ENCODE measurements at places on chromosomes 6 and 20.
A peak's percentile ranks its signal among the peaks of the same experiment; 100 is the strongest.

DNA sequence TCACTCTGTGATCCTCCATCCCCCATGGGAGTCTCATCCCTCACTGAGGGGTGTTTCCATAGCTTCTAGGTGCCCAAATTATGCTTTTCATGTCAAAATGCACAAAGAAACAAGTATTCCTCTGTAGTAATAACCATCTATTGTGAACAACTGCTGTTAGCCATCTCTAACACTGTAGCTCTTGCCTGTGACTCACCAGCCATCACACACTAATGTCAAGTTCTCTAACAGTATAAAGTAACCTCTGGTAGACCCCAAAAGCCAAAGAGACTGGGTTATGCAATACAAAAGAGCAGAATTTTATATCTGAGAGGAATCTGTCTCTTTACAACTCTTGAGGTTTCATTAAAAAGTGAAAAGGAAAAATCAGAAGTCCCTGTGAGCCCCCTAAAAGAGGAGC is 25.4 kb upstream of the IYD start:
- no peak for DNase-seq

GRCh38 chr20:58054082-58054779 is 174.2 kb downstream of the ANKRD60 start:
- no peak for DNase-seq

DNA sequence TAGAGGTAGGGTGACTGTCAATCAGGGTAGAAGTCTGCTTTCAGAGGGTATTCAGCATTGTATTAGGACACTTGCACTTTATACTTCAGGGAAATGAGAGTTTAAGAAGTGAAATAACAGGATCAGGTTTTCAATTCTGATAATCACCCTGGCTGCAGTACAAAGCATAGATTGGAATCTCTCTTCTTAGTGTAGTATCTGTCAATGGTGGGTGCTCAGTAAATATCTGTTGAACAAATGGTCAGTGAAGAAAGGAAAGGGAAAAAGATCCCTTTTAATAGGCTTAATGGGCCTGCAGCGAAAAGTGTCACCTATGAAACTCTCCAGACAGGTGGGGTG is 18.7 kb downstream of the TUBB2B start:
- DNase-seq: no peak

DNA sequence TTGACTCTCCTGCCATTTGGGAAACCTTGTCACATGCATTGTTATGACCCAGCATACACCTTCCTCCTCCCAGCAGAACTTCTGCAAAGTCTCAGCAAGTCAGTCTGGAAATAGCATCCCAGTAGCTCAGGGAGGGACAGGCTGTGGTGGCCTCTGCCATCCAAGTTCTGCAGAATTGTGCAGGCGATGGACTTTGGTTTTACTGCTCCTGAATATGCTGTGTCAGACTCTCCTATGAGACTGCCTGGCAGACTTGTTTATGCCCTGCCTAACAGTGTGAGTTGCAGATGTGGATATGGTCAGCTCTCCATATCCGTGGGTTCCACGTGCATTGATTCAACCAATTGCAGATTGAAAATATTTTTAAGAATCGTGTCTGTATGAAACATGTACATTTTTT is 52.8 kb downstream of the SNRNP48 start:
- no peak for DNase-seq

- DNase-seq: peak; percentile 48
Observed at GRCh38 chr6:124870611-124871459, 91.4 kb upstream of the RNF217 start.

DNA sequence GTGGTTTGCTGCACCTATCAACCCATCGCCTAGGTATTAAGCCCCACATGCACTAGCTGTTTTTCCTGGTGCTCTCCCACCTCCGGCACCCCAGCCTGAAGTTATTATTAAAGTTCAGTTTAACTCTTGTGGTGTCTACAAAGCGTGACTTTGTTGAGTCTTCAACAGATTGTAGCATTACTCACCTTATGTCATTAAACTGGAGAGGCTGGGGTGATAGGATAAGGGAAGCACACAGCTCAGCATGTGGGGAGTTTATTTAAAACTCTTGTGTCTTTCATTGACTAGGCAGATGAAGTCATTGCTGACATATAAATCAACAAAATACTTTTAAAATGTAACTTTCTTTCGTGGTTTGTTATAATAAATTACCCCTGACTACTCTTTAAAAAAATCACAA is 84.7 kb upstream of the GCM1 start:
- DNase-seq: no peak

DNA sequence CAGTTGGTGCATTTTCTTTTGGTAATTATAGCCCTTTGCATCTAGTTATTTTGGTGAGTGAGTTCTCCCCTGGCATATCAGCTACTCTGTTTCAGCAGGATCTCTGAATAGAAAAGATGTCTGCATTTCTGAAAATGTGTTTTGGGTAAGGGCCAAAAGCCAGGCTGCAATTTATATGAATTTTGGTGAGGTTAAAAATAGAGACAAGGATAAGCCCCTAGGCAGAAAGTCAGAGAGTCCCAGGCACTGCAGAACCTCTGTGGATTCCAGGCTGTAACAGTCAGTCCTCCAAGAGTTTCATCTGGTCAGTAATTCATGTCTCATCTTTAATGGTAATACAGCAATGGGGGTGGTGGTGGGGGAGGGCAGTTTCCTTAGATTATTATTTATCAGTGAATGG is 53.0 kb downstream of the HDGFL1 start:
- no peak for DNase-seq

DNA sequence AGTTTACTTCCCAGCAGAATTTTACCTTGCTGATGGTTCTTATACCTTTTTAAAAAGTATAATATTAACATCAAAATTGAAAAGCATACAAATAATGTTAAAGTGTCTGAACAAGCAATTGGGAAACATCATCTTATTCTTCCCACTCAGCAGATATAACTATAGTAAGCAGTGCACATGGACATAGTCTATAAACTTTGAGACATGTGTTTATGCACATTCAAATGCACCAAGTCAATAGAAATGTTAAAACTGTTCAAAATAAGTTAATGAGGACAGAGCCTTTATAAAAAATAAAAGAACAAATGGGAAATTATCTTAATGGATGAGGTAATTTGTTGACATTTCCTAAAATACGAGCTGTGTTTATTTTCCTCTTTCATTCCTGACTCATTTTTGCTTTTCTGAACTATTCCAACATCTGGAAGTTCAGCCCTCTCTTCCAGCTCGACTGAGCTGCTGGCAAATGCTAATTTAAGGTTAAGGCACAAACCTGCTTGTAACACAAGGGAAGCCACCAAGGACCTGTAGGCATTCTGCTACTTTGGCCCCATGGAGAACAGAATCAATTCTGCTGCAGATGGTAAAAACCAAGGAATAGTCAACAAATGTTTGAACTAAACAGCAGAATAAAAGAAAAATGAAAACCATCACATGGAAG is 110.3 kb upstream of the MAP3K4 start:
- no peak for DNase-seq

GRCh38 chr20:22305381-22305780 is 279.0 kb downstream of the FOXA2 start:
- no peak for DNase-seq

GRCh38 chr20:16284385-16285100 is 288.7 kb downstream of the KIF16B start:
- DNase-seq: no peak

DNA sequence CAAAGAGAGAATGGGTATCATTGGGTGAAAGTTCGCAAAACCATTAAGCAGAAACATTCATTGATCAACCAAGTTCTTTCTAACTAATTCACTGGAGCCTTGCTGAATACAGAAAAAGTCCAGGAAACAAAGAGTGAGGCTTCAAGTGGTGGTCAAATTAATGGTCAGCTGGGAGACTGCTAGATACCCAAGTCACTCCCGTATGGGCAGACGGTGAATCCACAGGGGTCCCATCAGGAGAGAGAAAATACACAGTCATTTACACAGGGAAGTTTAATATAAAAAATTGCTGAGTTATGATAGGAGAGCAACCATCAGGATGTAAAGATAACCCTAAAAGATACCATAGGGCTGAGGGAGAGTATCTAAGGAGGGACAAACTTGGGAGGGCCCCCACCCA is 198.7 kb upstream of the DTNBP1 start:
- no peak for DNase-seq

DNA sequence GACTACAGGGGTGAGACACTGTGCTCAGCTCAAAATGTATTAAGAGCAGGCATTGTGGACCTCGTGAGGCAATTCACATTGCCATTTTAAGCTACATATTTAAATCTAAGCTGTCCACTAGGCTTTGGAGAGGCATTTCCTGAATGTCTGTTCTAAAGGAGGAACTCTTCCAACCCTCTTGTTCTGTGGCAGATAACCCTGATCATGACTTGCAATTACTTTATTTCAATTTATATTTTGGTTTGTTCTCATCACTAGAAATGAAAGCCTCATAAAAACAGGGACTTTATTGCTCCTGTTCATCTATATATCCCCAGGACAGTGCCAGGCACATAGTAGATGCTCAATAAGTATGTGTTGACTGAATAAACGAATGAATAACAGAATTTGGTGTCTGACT is 84.0 kb upstream of the SALL4 start:
- no peak for DNase-seq

DNA sequence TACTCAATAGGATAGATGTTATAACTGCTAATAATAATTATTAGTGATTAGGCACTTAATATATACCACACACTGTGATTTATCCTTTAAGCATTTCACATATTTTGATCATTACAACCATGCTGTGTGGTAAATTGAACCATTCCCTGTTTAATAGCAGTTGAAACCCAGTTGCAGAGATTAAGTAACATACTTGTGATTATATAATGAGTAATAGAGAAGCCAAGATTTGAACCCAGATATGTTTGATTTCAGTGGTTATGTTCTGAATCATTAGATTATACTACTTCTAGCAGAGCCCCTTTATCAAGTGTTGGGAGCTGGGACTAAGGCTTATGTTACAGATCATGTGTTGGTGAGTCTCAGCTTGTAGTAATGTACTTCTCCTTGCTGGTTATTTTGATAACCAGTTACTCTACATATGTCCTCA is 44.1 kb downstream of the STK4 start:
- no peak for DNase-seq

DNA sequence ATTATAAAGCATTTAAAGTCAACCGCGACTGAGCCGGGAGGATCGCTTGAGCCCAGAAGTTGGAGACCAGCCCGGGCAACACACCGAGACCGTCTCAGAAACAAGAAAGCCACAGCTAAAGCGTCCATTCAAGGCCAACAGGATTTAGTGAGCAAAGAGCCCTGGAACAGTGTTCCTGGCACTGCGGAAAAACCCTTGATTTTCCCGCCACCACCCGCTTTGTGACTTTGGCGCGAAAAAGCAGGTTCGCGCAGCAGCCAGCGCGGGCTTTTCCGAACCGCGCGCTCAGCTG is 669 bp downstream of the PCNA start:
- DNase-seq: no peak

DNA sequence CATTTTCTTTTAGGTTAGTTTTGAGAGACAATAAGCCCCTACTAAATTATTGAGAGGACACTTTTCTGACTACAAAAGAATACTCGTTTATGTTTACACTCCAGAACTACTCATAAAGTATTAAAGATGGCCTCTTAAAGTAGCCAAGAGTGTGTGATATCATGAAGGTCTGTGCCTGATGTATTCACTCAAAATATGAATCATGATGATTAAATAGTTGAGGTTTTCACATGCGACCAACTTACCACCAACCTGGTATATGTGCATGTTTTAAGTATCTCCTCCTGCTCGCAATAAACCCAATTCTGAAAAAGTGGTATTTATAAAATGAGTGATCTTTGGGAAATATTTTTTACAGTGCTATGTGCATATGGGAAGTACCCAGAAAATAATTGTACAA is 43.9 kb downstream of the IL20RA start:
- DNase-seq: no peak

DNA sequence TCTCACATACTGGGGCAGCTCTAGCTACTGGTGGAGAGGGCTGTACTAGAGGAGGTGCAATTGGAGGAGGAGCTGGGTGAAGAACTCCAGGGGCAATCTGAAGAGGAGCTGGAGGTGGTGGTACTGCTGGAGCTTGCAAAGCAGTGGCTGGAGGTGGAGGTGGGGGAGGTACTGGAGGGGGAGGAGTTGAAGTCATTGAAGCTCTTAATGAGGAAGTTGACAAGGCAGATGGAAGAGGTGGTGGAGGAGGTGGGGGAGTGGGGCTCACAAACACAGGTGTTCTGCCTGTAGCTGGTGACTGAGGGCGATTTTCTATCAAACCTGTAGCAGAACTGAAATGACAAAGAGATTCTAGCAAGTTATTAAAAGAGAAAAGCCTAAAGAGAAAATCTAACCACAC is 77.6 kb downstream of the WASF1 start:
- peak; percentile 37 for DNase-seq

GRCh38 chr6:164897523-164898235 is 411.7 kb downstream of the C6orf118 start:
- DNase-seq: no peak

DNA sequence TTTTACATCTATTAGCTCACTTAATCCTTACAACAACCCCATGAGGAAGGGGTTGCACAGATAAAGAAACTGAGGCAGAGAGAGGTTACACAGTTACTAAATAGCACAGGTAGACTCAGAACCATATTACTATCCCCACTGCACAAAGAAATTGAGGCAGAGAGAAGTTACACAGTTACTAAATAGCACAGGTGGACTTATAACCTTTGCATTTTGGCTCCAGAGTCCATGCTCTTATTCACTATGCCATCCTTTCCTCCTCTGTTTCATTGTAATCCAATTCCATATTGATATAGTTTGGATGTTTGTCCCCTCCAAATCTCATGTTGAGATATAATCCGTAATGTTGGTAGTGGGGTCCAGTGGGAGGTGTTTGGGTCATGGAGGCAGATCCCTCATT is 3.5 kb downstream of the TDP2 start:
- DNase-seq: no peak

DNA sequence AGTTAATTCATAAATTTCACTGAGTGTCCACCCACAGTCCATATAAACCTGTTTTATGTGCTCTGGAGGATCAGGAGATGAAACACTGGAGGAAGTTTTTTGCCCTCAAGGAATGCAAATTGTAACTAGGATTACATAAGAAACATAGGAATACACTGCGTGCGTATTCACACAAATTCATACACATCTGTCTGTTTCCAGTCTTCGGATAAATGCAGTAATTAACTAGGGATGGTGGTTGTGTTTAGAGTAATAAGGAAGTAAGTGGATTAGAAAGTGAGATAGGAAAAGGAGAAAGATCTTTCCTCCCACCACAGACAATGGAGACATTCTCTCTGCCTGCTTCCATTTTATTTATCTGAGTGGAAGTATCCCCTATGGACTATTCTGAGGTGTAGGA is 35.7 kb upstream of the POPDC3 start:
- no peak for DNase-seq

DNA sequence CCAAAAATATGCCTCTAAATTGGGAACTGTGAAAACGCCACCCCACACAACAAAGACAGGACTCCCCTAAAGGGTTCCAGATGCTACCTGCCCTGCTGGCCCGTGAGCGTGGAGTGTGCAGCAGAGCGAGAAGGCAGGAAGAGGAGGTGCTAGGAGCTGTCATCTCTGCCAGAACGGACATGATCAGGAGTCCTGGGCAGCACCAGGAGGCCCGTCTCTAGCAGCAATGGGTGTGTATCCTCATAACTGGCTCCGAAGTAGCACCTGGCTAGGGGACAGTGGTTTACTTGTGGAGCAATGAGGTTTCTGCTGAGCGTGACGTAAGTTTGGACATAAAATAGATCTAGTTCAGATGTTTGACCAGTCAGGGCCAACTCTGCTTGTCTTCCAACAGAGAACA is 226.0 kb downstream of the CDH4 start:
- DNase-seq: no peak

- no peak for DNase-seq
Observed at GRCh38 chr6:30683183-30683979, 3.1 kb downstream of the PPP1R18 start.
